ENCODE measurements at places on chromosomes 16 and 17.

GRCh38 chr17:38434178-38434665, 6.0 kb downstream of the ARHGAP23 start:
- DNase-seq, result no peak

- no peak for DNase-seq
Observed at GRCh38 chr16:25893332-25893731, 201.6 kb downstream of the HS3ST4 start.

- no peak for DNase-seq
Observed at GRCh38 chr16:578870-579405, 9.2 kb downstream of the PIGQ start.

GRCh38 chr16:89344846-89345611, 127.5 kb downstream of the ZNF778 start:
- no peak for DNase-seq

- DNase-seq, result no peak
Observed at GRCh38 chr17:74639704-74640151, 16.2 kb upstream of the CD300E start.

- no peak for DNase-seq
Observed at GRCh38 chr17:50547736-50548083, 736 bp downstream of the SPATA20 start.

DNA sequence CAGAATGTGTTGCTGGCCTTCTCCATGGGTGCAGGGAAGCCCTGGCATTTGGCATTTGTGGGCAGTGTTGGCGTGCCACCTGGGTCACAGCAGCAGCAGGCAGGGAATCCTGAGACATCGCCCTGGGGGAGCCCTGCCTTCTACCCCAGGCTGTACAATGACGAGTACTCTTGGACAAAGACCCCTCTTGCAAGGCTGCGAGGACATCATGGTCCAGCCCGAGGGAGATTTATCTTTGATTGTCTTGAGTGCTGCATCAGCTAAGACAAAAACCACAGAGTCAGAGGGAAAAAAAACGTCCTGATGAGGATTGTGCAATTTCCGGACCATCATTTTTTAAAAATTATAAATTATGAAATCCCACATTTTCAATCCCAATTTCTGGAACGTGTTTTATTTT, 3.7 kb downstream of the CRISPLD2 start:
- DNase-seq, result no peak

GRCh38 chr16:73217654-73218053, 169.7 kb upstream of the ZFHX3 start:
- DNase-seq, result no peak

DNA sequence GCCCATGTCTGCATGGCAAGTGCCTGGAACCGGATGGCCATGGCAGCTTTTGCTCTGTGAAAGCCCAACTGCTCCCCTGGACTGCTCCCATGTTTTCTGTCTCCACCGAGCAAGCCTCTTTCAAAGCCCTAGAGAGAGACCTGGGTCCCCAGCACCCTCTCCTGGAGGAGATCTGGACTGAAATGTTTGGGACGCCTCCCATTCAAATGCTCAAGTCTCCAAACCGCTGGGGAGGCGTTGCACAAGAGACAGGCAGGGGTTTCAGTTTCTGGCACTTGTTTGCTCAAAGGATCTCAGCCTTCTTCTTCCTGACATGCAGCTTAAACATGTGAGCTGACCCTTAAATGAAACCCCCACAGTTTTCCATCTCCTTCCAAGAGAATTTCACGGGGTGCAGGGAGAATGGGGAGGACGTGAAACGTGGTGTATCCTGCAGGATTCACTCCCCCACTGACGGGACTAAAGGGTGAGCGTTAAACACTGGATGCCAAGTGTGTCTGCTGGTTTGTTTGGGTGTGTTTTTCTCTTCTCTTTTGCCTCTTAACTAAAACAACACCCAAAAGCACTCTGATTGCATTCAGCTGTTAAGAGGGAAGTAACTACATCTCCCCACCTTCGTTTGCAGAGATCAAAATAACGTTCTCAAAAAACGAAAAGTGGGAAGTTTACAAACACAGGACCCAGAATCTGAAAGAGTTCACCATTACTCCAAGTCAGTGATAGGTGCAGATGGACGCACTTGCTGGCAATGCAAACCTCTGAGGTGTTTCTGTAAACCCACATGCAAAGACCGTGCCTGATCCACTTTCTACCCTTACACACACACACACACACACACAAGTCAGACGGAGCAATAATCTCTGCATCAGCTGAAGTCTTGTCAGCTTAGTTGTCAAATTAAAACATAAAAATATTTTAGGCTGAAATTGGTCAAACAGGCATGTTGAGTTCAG, 256.9 kb downstream of the C16orf95 start:
- no peak for DNase-seq

GRCh38 chr16:1481906-1482835, 6.6 kb downstream of the PTX4 start:
- DNase-seq, result no peak

DNA sequence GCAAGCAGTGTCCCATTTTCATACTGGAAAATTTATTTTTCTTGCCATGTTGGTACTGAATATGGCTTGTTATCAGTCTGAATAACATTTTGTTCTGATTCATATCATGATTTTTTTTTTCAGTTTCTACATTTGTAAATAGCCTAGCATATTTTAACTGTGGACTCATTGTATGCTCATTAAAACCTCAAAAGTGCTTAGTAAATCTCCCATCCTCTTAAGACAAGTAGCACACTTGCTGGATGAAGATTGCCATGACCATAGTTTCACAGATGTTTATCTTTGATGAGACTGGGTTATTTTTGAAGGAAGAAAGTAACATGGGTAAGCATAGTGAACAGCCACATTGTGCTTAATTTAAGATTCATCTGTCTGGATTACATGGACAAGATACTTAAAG, 878 bp downstream of the KRT10 start:
- DNase-seq, result no peak

GRCh38 chr17:29616300-29617048, 6.2 kb downstream of the CORO6 start:
- DNase-seq, result no peak

GRCh38 chr17:51305182-51305581, 44.8 kb downstream of the UTP18 start:
- DNase-seq, result no peak

- DNase-seq, result no peak
Observed at GRCh38 chr16:73875996-73876690, 420.5 kb upstream of the PSMD7 start.

- DNase-seq, result no peak
Observed at GRCh38 chr17:50920041-50920410, 53.9 kb upstream of the TOB1 start.

GRCh38 chr16:17526956-17527937, 56.5 kb upstream of the XYLT1 start:
- no peak for DNase-seq

- peak; percentile 96 for DNase-seq
Observed at GRCh38 chr17:36921095-36921851, 16.0 kb upstream of the LHX1 start.

DNA sequence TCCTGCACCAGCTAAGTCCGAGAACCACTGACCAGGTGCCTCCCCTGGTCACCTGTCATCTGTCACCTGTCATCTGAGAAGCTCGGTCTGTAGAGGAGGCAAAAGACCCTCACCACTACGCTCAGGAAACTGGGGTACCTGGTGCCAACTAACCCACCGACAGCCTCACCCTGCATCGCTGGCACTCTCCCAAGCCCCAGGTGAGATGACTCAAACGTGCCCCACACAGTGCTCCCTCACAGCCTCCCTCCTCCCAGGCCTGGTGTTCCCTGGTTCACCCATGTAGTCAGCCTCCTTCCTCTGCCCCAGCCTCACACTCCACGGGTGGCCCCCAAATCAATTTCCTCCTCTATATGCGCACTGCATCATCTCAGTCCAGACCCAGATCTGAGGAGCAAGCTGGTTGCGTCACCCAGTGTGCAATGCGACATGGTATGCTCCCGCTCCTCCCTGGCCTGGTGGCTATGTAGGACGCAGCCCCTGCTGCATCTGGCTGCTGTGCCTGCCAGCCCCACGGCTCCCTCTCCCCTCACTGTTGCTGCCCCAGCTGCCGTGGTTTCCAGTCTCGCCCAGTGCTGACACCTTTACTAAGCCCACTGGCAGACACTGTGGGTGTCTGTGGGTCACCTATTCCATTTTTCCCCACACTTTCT, 68.3 kb downstream of the GTF3C1 start:
- DNase-seq, result no peak

DNA sequence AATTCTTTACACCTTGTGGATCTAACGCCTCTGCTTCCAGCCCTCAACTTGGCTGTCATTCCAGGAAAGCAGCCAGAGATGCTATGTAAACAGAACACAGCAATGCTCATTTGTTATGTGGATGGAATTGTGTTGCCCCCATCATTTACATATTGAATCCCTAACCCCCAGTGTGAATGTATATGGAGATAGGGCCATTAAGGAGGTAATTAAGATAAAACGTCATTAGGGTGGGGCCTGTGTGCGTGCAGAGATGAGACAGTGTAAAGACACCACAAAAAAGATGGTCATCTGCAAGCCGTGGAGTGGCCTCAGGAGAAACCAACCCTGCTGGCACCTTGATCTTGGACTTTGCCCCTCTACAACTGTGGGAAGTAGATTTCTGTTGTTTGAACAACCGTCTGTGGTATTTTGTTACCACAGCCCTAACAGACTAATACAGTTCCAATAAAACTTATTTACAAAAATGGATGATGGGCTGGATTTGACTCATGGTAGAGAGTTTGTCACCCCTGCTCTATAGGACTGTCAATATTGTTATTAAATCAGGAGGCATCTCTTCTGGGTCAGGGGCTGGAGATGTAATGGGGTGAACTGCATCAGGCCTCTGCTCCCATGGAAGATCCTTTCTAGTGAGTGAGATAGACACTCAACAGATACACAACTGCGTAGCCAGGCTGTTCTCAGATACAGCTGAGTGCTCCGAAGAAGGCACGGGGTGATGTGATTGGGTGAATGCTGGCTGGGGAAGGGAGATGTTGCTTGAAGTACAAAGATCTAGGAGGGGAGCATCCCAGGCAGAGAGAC, 339.0 kb downstream of the SNX29 start:
- DNase-seq, result no peak

DNA sequence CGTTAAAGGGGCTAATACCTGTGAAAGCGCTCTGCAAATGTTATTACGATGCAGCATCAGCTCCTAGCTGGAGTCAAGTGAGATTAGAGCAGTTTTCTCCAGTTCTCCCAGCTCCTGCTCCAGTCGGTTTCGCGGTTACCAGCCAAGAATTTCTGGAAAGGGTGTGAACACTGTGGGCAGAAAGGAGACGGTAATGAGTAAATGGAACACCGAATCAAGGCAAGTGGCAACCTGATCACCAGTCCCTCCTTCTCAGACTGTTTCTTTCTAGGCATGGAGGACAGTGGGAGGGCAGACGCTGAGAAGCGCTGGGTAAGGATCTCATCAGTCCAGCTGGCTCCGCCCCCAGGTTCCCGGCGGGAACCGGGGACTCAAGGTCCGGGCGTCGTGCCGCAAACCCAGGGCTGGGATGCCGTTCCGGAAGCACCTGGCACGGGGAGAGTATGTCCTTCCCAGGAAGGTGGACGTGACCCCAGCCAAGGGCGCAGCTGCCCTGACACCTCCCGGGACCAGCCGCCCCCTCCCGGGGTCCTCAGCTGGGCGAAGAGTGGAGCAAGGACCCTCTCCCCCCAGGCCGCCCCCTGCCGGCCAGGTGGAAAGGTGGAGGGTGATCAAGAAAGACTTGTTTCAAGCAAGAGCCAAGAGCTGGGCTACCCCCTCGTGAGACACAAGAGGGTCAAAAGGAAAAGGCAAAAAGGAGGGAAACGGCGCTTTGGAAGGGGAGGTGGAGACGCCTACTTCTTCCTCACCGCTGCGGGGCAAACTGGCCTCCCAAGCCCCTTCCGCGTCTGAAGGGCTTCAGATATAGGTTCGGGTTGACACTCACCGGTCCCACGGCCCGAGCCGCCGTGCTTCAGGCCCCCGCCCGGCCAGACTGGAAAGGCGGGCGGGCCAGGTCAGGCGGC, 481 bp downstream of the MYO19 start:
- DNase-seq, result no peak

- DNase-seq, result no peak
Observed at GRCh38 chr16:88991813-88992350, 14.9 kb upstream of the CBFA2T3 start.

GRCh38 chr17:40209404-40210093, 9.6 kb upstream of the WIPF2 start:
- DNase-seq, result no peak

GRCh38 chr16:74111456-74111982, 185.1 kb upstream of the PSMD7 start:
- DNase-seq, result no peak

DNA sequence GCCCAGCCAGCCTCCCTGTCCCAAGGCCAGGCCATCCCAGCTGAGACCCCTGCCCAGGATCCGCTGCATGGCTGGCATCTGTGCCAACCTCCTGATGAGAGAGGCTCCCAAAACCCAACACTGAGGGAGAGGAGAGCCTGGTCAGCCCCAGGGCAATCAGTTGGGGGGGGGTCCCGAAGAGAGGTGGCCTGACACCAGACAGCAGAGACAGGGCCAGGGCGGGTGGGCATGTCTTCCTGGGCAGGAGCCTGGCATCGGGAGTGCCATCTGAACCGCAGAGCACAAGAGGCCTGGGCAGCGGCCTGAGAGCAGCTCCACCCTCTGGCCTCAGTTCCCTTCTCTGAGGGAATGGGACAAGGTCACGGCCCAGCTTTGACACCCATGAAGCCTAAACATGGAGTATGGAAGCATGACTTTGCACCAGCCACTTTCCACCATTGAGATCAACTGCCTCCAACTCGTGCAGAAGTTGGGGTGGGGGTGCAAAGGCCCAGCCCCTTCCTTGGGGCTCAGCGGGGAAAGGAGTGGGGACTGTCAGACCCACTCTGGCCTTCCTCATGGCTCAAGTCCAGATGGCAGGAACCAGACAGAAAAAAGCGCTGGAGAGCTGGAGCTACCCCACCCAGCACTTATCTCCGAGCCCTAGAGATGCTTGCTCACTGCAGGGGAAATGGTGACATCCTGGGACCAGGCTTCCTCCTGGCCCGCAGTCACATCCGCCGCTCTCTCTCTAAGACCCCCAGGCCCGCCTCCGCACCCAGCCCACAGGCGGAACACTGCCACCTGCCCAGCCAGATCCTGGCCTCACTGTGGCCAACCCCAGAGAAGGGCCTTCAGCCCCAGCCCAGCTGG, 9.7 kb downstream of the RHBDF2 start:
- no peak for DNase-seq

GRCh38 chr17:4747847-4748246, 8.1 kb upstream of the CXCL16 start:
- DNase-seq, result no peak

Measured in retinal pigment epithelial cell (primary cell).